CD4-positive, alpha-beta memory T cell (primary cell): ENCODE measurements at places on chromosomes 16 and 17. TPM values are rescaled to one million over a fixed set of nuclear protein-coding genes. Genes with fewer than 3 reads are reported as not detected.

DNA sequence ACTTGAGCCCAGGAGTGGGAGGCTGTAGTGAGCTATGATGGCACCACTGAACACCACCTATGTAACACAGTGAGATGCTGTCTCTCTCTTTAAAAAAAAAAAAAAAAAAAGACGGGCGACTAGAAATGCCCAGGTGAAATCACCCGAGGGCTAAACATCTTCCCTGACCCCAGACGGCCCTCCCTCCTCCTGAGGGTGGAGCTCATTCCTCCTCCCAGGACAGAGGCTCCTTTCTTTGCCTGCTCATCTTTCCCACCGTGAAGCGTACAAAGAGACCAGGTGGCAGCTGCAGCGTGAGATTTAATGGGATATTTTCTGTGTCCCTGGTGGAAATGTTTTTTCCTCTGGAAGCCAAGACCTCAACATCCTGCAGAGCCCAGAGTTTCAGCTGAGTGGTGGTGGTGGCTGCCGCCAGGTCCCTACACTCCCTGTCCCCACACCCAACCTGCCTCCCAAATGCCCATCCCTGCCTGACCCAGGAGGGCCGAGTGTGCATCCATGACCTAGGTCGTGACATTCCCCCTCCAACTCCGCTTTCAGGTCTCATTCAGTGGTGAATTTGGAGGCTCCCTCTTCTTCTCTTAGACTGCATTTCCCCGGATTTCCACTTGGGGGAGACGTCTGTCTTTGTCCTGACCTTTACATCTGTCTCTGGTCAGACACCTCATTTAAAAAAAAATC, 14.4 kb upstream of the GPRC5B start:
- H3K27me3 ChIP-seq: no peaks in the 10 kb centered on the region
- H3K4me3 ChIP-seq: no peak overlapping the region
- no peak overlapping the region for H3K27ac ChIP-seq
- DNase-seq: peak; percentile 35
- H3K36me3 ChIP-seq: no peaks in the 10 kb centered on the region

GRCh38 chr16:2056077-2056476, 8.3 kb downstream of the TSC2 start:
- H3K4me3 ChIP-seq: no peak overlapping the region
- no peak for DNase-seq
- no peaks in the 10 kb centered on the region for H3K27me3 ChIP-seq
- H3K4me1 ChIP-seq: no peaks in the 10 kb centered on the region
- peaks cover 24% of the 10 kb centered on the region for H3K36me3 ChIP-seq

The NRN1L gene
- 7.0 TPM for total RNA-seq

The CDH1 gene
- total RNA-seq: 0.20 TPM

The SSTR5 gene
- total RNA-seq: not detected

The SPATA32 gene
- 0.22 TPM for total RNA-seq

The ITPRIPL2 gene
- 1.4 TPM for total RNA-seq

The ETV4 gene
- total RNA-seq: not detected

GRCh38 chr17:43106552-43106951, 18.6 kb downstream of the BRCA1 start:
- no peak overlapping the region for H3K27ac ChIP-seq
- no peak overlapping the region for H3K4me3 ChIP-seq
- no peak for DNase-seq
- no peaks in the 10 kb centered on the region for H3K27me3 ChIP-seq

DNA sequence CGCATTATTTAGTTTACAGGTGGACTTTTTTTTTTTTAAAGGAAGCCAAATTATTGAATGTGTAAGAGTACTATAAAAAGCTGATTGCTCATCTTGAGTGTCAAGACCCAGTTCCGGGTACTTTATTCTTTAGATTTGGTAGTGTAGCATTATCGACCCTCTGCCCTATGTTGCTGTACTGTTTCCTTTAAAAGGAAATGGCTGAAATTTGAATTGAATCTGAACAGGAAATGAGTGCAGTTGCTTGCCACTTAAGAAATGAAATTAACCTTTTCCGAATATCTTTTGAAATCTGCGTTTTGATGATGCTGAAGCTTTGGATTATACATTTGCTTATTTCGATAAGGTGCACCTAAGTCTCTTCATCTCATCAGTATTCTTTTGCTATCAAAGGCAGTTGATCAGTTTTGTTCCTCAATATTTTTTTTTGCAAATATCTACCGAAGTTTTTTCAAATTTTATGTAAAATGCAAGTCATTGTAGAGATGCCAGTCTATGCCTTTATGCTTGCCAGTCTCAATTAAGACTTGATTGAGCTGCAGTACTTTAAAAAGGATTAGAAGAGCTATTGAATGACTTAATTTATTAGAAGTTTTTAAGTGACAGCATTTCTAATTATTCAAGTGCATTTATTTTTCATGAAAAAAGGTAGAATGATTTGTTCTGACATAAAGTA, 1.8 kb downstream of the GGNBP2 start:
- peak overlapping the region; percentile 89 for H3K4me3 ChIP-seq
- peaks cover 67% of the 10 kb centered on the region for H3K4me1 ChIP-seq
- peak overlapping the region; percentile 82 for H3K27ac ChIP-seq
- peak; percentile 9 for DNase-seq
- H3K27me3 ChIP-seq: no peaks in the 10 kb centered on the region
